GM12891 (cell line): ENCODE measurements at places on chromosomes 12 and 14.

DNA sequence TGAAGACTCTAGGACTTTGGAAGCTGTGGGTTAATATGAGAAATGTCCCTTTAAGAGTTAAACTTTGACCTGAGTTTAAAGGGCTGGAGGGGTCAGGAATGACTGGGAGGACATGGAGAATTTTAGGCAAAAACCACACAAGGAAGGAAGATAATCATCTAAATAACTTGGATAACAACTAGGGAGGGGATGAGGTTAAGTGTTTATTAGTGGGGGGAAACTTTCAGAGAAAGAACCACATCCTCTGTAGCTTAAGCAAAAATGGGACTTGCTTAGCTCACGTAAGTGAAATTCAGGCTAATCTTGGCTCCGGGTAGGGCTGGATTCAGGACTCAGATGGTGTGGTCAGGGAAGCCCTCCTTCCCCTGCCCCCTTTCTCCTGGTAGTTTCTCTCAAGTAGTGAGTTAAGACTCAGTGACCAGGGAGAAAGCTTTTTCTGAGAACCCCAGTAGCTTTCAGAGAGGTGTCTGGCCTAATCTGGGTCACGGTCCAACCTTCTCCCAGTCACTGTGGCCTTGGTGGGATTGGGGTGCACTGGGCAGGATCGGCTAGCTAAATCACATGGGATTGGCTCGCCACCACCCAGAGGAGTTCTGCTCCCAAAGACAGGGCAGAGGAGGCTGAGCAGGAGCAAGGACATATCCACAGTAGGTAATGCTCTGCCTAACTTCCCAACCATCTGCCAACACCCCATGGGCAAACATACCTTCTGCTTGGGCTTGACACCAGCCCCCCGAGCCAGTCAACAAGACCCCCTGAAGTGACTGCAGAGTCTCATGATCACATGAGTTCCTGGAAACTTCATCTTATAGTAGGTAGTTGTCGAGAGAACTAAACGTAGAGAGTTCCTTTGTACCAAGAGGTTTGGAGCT, 52.8 kb downstream of the ARF6 start:
- DNase-seq: no peak

GRCh38 chr12:94182986-94183707, 34.8 kb downstream of the PLXNC1 start:
- DNase-seq: no peak

DNA sequence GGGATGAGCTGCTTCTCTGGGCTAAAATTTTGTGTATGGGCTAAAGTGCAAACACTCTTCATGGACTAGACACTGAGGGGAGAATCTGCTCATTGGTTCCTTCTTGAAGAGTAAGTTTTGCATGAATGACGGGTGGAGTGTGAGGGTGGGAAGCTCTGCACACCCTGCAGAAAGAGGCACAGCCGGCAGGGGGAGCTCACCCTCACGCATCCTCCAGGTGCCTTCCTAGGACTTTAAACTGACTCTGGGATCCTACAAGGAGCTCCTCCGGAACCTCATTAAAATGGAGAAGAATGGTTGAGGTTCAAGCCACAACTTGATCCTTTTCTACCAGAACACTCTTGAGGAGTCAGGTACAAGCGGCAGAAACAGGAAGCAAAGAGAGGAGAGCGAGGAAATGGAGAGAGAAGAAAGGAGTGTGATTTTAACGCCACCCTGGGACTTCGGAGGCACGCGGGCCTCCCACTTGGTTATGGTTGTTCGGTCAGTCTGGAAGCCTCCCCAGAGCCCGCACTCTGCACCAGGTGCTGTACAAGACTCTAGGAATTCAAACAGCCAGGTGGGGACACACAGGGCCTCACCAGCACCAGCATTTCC, 87.5 kb downstream of the SETD3 start:
- no peak for DNase-seq

DNA sequence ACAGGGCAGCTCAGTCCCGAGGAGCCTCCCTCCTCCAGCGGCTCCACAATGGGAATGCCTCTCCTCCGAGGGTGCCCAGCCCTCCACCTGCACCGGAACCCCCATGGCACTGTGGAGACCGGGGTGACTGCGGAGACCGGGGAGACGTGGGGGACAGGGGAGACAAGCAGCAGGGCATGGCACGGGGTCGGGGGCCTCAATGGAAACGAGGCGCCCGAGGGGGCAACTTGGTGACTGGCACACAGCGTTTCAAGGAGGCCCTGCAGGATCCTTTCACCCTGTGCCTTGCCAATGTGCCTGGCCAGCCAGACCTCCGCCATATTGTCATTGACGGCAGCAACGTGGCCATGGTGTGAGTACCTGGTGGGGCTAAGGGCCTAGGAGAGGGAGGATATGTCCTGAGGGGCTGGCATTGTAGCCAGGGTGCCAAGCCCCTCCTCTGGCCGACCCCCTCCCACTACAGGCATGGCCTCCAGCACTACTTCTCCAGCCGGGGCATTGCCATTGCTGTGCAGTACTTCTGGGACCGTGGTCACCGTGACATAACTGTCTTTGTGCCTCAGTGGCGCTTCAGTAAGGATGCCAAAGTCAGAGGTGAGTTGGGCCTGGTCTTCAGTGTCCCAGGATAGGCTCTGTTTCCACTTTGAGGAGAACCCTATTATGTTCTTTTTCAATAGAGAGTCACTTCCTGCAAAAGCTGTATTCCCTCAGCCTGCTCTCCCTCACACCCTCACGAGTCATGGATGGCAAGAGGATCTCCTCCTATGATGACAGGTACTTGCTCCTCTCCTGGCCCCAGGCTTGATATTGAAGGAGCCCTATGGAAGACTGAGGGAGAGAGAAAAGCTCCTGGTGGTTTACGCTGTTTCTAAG, 2.7 kb downstream of the KHNYN start:
- no peak for DNase-seq

DNA sequence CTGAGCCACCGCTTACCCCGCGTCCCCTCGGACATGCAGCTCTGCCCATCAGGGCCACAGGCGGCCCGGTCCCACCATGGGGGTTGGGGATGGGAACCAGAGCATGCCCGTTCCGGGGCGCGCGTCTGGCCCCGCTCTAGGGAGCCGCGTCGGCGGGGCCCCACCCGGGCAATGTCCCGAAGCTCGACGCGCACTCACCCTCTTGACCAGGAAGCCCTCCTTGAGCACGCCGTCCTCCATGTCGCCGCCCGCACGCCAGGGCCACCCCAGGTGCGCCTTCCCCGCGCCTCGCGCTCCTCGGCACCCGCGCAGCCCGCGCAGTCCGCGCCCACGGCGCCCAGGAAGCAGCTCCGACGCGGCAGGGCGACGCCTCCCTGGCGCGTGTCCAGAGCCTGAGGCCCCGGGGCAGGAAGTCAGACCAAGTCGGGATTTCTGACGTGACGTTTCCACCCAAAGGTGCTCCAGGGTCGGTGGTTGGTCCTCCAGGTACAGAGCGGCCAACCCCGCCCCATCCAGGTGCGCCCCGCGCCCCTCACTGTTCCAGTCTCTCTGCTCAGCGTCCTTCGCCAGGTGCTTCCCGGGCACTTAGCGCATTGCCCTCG, at the start of gene PLEK2:
TSS of gene PLEK2 (minus strand) at position 346 of the 602 bp plus-strand sequence. CDS start at position 240, 106 bp downstream.
- DNase-seq: no peak

DNA sequence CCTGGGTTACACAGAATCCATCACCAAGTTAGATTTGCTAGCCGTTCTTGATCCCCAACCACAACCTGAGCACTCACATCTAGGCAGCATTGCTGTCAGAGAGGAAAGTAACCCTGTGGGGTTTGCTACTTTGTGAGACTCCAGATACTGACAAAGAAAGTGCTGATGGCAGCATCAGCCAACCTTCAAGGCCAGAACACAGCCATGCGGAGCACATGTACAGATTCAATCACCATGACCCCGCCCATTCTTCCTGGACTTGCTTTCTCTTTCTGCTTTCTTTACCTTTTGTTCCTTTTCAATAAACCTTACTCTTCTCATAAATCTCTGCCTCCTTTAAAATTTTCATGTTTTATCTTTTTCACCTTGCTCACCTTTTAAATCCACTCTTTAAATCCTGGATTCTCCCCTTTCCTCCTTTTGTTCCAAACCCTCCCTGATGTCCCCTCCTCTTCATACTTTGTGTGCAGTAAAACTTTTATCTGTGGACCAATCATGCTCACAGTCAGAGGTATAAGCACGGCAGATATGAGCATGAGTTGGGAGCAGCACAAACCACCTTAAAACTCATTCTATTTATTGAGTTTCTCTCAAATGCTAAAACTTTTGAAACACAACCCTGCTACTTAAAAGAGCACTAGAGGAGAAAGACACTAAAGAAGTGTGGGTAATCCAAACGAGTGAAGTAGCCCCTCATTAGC, 21.9 kb upstream of the CERS5 start:
- no peak for DNase-seq

DNA sequence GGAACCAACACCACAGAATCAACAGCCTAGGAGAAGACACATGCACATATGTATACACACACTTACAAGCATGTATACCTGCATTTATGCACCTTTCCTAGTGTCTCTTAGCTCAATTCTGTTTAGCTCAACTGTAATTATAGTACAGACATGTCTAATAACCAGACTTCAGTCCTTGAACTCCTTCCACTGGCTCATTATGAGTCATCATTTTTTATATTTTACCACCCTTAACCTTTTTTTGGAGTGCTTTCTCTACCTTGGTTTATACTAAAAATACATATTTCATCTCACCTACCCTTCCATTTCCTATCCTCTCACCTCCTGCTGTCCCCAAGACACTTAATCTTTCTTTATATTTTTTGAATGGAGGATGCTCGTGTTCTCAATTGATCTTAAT, 110.4 kb downstream of the ARID2 start:
- DNase-seq: no peak

DNA sequence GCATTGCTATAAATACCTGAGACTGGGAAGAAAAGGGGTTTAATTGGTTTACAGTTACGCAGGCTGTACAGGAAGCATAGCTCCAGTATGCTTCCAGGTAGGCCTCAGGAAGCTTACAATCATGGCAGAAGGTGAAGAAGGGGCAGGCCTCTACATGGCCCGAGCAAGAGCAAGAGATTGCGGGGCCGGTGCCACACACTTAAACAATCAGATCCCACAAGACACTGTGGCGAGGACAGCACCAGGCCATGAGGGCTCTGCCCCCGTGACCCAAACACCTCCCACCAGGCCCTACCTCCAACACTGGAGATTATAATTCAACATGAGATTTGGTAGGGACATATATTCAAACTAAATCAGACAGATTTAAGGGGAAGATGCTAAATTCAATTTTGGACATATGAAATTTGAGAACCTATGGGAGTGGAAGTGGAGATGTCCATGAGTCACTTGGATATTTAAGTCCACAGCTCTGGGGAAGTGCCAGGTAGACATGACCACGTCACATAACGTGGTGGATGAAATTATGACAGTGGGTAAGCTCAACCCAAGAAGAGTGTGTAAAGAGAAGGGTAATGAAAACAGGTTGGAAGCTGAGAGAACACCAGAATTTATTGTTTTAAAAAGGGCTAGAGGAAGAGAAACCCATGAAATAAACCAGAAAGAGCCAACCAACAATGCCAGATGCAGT, 1.5 kb upstream of the LTA4H start:
- no peak for DNase-seq

DNA sequence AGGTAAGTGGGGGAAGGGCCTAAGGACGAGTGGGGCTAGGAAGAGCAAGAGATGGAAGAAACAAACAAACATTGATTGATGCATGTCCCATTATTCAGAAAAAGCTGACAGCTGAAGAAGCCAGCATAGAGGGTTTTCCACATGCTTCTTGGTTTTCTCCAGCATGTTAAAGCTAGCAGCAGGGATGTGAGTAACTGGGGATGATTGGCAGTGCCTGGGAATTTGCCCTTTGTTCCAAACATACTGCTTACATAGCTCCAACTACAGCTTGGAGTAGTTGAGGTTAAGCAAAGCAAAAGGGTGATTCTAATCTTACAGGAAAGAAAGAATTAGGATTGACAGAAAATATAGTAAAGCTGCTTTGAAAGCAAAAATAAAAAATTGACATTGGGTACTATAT, 68.0 kb upstream of the IFNG-AS1 start:
- DNase-seq: no peak

DNA sequence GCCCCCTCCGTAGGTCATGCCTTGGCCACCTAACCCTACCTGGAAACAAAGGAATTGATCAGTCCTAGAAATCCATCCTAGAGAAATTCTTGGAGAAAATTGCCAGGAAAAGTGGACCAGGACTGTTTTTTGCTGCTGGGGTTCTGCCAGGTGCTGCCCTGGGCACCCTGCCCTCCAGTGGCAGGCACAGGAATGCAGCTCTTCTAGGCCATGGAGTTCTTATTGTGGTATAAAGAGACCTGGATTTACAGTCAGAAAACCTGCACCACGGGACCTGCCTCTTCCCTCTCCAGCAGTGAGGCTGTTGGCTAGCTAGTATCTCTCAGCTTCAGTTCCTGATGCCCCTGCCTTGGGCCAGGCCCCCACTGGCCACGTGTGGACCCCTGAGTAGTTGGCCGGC, 59.7 kb downstream of the SLC24A4 start:
- DNase-seq: no peak

DNA sequence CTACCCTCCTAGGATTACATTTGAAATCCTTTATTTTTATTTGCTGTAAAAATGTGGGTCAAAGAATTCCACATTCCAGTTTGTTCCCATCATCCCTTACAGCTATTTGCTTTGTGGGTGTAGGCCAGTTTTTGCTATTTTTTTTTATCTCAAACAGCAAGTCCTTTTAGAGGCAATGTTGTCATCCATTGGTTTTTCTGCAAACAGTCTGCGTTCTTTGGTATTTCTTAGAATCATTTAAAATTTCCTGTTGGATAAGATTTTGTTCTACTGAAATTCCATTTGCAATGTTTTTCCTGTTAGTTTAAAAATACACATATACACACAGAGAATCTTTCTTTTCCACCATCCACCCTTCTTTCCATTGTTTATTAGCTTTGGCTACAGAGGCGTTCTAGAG, 53.3 kb upstream of the STK38L start:
- DNase-seq: no peak

DNA sequence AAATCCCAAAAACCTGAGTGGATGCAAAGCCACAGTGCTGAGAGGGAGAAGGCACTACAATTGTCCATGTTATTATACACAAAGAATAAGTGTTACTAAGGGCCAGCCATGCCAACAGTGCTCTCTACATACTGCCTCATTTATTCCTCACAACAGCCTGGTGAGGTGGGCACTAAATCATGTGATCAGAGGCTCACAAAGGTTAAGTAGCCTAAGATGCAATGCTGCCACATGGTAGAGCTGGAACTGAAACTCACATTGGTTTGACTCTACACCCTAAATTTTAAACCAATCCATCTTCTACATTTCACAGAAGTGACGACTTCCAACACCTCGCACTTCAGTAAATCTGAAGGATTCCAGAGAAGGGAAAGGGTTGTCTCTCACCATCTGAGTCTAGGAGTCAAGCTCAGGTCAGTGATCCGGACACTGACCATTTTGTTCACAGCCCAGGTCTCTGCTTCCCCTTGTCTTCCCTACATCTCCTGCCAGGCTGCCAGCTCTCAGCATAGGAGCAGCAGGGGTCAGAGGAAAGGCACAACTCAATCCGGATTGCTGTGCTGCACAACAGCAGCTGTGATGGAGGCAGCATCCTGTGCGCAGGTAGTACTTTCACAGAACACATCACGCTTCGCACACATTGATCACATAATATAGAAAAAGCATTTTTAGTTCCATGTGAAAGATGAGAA, 29.6 kb downstream of the NID2 start:
- DNase-seq: no peak
